ENCODE measurements at places on chromosomes 3 and 15.

GRCh38 chr3:156341332-156341731 is 213.6 kb downstream of the SSR3 start:
- no peak for DNase-seq

GRCh38 chr3:102248981-102249705 is 185.7 kb upstream of the ZPLD1 start:
- no peak for DNase-seq

DNA sequence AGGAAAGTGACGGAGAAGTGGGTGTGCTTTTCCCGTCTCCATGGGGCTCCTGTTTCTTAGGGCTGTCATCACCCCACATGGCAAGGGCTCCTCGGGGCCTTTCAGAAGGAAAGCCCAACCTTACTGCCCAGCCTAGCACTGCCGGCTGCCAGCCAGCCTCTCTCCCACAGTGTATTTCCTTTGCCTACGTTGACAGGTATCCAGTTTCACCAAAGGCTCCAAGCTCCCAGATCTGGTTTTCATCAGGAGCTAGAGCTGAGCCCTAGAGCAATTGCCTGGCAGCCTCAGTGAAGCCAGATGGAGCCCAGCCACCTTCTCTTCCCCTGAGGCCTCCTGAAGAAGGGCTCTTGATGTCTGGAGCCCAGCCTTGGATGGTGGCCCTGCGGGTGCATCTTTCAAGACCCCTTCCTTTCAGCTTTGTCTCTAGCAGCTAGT is 20.2 kb downstream of the CRABP1 start:
- no peak for DNase-seq

DNA sequence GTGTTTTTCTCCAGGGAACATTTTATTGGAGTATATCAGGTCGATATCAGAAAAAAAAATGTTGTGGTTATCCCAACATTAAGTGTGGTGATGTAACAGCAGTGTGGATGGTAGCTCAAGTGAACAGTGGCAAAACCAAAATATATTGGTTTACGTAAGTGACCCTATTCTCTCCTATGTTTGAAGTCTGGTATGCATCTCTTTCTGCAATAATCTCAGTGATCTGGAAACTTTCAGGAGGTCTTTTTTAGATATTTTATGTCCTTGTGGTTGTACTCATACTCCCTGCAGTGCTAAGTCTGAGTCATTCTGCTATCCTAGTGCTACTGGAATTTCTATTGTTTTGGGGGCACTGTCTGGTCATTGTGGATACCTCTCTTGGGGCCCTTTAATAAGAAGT is 137.9 kb downstream of the SNRPN start:
- no peak for DNase-seq

DNA sequence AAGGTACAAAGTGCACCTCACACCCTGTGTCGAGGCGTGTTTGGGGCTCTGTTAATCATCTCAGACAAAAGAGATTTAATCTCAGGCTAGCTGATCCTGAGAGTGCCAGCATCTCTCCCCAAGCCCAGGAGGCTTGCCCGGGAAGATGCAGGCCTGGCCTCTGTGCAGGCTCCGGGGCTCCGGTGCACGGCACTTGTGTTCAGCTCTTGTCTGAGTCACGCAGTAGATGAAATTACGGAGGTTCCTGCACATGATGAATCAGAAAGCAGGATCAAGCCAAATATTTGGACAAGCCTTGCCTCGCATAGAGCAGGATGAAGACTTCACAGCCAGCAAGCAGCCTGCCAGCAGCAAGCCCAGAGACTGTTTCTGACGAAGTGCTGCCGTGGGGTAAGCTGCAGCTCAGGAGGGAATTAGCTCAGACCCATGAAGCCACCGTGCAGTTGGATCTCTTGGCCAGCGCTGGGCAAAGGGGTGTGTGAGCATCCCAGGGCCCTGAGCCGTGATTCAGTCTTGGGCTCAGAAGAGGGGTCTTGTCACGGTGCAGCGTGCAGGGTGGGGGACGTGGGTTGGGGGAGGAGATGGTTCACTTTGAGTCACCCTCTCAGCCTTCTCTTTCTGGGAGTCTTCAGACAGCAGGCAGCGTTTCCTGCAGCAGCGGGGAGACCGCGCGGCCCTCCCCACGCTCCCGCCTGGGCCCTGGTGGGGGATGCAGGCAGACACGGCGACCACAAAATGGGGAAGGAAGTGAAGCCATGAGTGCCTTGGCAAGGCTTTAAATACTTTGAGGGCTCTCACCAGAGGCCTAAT is 89.2 kb upstream of the MEF2A start:
- peak; percentile 57 for DNase-seq

DNA sequence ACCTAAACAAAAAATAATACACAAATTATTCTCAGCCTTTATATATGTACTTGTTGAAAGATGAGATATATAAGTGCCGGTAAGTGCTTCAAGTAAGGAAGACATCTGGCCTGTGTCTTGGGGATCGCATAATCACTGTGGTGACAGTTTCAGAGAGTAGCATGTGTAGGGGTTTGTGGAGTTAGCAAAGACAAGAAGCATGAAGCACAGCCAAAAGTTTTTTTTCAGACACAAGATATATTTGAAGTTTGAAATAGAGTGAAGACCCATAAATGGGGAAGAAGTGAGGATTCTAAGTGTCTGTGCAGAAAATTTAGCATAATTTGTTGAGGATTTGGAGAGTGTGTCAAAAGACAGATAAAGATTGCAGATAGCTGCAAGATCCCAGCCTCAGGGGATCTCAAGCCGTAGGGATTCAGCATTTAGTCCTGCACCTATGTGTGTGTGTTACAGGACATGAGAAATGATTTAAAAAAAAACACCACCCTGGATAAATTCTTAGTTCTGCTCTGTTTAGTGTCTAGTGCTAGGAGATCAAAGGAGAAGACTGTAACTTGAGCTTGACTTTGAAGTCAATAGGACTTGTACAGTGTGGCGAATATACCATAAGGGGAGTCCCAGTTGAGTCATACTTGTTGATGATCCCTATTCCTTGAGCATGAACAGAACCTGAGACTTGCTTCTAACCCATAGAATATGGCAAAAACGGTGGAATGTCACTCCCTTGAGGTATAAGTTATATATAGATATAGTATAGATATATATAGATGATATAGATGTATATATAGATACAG is 123.9 kb upstream of the GRM7 start:
- no peak for DNase-seq

DNA sequence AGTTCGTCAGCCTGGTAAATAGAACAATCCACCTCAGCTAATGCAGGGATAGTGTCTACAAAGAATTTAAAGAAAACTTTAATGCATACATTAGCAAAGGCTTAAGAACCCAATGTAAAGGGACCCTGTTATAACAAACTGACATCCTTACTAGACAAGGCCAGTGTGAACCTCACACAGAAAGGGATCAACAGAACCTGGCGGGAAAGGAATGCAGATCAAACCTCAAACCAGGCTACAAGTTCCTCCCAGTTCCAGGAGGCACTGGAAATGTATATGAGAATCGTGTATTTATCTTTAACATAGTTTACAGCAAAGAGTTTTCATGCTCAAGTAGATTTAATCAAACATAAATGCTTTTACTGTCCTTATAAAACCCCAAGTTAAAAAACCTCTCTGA is 37.6 kb upstream of the ATP11B start:
- DNase-seq: no peak

GRCh38 chr15:39275066-39275465 is 305.8 kb upstream of the THBS1 start:
- DNase-seq: no peak

DNA sequence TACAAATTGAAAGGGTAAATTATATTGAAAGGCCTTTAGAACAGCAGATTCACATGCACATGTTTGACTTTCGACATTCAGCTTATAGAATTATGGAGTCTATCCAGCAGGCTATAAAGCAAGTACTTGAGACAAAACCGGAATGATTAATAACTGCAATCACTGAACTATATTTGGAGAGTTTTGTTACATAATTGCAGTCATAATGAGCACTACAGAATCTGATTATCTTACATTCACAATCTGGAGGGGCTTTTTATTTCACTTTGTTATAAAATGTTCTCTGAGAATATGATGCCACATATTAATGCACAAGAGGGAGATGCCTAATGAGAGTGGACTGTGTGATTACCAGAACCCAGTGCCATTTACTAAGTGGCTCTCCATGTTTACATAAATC is 64.3 kb downstream of the NSUN3 start:
- DNase-seq: no peak

DNA sequence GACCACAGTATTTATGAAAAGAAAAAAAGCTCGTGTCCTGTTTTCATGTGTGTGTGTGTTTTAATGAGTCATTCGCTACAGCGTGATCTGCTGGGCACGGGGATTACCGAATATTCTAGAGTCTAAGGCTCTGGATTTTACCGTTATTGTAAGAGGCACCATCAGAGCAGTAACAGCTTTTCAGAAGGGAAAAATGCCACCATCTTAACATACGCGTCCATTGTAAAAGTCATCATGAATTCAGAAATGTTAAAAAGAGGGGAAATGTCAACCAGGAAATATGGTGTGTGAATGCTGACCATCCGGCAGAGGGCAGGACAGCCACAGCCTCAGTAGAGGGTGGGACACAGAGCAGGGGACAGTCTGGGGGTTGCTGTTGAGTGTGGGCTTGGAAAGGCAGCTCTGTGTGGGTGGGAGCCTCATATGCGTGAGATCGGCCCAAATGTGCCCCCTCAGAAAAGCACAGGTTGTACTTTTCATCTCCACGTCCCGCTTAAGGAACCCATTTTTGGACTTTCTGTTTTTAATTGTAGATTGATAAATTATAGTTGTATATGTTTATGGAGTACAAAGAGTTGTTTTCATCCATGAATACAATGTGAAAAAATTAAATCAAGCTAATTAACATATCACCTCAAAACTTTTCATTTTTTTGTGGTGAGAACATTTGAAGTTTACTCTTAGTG is 69.6 kb downstream of the ASB7 start:
- peak; percentile 12 for DNase-seq

GRCh38 chr3:144502402-144502801 is 530.8 kb downstream of the DIPK2A start:
- no peak for DNase-seq

GRCh38 chr3:54038391-54038790 is 84.0 kb upstream of the CACNA2D3 start:
- no peak for DNase-seq

- DNase-seq: no peak
Measured at GRCh38 chr3:157083824-157084223, 76.1 kb downstream of the CCNL1 start.

- no peak for DNase-seq
Measured at GRCh38 chr3:181753391-181753790, 41.7 kb downstream of the SOX2 start.

DNA sequence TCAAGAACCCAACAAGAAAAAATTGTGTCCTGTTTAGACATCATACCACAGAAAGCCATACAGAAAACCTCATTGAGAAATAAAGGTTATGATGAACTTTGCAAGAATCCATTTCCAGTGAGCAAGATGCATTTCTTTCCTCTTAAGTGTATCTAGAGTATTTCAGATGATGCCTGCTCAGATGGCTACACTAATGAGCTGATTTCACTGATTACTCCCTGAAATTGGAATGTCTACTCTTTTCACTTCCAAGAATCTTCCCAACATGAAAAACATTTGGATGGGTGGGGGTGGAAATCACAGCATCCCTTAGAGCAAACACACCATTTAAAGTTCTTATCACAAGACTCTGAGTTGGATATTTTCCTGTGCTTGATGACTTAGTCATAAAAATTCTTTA is 41.4 kb upstream of the IL12A start:
- DNase-seq: no peak

DNA sequence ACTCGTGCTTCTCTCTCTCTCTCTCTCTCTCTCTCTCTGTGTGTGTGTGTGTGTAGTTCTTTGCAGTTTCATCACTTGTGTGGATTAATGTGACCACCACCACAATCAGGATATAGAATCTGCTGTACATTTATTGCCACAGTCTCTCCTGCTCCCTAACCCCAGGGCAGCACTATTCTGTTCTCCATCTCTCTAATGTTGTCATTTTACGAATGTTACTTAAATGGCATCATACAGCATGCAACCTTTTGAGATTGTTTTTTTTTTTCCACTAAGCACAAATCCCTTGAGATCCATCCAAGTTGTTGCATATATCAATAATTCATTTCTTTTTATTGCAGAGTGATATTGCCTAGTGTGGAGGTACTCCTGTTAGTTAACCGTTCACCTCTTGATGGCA is 26.9 kb downstream of the SLCO3A1 start:
- no peak for DNase-seq

- DNase-seq: peak; percentile 72
Measured at GRCh38 chr3:113287803-113288648, 76.7 kb downstream of the BOC start.

GRCh38 chr3:134300520-134300919 is 49.9 kb upstream of the RYK start:
- no peak for DNase-seq

DNA sequence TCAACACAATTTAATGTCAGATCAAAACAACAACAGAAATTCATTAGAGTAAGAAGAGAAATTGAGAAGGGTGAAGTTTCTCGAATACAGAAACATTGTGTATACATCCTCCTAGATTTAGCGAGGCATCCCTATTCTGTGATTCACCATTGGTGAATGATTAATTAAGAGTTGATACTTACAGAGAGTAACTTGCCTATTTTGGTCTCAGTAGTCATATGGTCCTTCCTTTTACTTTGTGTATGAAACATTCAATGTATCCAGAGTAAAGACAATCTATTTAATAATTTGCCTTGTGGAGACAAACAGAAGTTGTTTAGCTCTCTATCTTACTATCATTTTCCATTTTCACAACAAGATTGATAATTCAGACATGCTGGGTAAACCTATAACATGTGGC is 432.0 kb downstream of the ZPLD1 start:
- DNase-seq: no peak

GRCh38 chr3:170410428-170411029 is 8.1 kb upstream of the CLDN11 start:
- no peak for DNase-seq

DNA sequence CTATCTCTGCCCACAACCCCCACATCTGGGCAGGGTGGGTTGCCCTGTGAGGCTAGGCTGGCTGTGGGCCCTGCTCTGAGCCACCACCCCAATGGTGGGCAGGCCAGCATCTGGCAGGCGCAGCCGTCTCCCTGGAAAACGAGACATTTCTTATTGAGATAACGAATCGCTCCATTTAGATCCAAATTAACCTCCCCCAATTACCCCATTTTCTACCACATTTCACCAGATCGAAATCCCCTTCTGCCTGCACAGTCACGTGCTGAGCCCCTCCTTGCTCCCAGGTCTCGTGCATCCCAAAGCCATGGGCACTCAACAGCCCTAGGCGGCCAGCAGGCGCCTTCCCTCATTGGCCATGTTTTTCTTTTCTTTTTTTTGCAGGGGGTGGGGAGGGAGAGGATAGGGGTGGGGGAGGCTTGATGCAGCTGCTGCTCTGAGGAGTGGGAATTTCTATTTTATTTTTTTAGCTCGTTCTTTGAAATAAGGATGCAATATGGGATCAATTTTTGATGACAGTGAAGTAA is 53.0 kb upstream of the TMEM115 start:
- no peak for DNase-seq

- no peak for DNase-seq
Measured at GRCh38 chr15:74294010-74294409, 57.9 kb downstream of the CCDC33 start.

All from cerebellum (tissue), 4 donors.